Right cardiac atrium (tissue), 5 donors: ENCODE measurements at places on chromosomes 12 and 14. TPM values are rescaled to one million over a fixed set of nuclear protein-coding genes. Genes with fewer than 3 reads are reported as not detected.

GRCh38 chr12:50085615-50086072 is 502 bp downstream of the SMARCD1 start:
- DNase-seq = no peak

DNA sequence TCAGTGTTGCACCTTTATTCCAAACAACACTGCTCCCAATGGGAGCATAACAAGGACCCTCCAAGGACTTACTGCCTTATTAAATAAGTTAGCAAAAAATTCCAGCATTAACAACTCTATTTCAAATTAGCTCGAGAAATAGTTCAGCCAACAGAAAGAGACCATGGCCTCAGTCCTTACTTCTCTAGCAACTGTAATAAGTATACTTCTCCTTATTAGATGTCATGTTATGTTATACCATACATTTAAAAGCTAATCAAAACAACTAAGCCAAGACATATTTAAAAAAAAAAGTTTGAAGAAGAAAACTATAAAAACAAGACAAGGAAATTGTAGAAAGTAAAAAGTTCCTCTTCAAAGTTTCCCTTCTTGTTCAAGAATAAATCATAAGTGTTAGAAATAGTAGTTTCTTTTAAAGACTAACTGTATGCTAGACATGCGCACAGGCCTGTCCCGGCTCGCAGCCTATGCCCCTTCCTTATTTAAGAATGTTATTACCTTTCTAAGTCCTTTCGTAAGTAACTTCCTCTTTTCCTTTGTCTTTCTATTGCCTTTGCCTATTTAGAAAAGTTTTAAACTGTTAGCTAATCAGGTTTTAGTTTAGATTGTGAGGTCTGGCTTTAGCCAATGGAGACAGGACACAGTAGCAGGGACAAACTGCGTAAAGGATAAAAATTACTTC is 68.6 kb downstream of the RESF1 start:
- no peak for DNase-seq

DNA sequence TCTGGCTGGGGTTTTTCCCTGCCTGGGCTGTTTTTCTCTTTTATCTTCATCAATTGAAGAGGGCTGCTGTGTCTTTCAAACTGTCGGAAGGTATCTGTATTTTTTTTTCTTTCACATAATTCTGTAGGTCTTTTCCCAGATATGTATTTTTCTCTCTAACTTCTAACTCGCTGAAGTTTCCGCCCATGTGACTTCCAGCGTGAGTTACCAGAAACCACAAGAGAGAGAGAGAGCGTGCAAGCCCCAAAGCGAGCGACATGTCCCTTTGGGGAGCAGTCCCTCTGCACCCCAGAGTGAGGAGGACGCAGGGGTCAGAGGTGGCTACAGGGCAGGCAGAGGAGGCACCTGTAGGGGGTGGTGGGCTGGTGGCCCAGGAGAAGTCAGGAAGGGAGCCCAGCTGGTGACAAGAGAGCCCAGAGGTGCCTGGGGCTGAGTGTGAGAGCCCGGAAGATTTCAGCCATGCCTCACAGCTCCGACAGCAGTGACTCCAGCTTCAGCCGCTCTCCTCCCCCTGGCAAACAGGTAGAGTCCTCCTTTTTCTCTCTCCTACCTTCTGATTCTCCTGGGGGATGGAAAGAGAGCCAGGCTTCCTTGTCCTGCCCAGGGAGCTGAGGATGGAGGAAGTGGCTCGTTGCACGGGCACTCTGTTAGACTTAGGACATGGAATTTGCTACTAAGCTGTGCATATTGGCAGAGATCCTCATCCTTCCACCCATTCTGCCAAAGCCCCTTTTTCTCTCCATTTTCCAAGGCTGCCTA is at the start of gene BATF:
BATF (plus strand) TSS at position 246 of the 759 bp plus-strand sequence; CDS start at position 460, 214 bp downstream.
- DNase-seq = peak; percentile 54

DNA sequence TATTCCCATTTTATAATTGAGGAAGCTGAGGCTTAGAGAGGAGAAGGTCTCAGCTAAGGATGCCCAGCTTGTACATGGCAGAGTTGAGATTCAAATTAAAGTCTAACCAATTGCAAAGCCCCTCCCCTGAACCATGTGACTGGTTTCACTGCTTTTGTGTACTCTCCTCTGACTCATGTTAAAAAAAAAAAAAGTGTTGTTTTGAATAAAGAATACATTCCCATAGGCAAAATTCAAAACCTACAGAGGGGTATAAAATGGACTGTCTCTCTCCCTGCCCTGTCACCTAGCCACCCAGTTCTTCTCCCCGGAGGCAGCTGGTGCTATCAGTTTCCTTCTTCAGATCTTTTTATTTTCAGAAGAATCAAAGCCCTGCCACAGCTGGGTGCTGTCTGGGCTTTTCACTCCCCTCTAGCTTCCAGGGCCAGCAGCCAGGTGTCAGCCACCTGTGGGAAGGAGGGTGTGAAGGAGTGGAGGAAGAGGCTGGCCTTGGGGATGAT is 5.4 kb downstream of the PSMD9 start:
- DNase-seq = no peak

DNA sequence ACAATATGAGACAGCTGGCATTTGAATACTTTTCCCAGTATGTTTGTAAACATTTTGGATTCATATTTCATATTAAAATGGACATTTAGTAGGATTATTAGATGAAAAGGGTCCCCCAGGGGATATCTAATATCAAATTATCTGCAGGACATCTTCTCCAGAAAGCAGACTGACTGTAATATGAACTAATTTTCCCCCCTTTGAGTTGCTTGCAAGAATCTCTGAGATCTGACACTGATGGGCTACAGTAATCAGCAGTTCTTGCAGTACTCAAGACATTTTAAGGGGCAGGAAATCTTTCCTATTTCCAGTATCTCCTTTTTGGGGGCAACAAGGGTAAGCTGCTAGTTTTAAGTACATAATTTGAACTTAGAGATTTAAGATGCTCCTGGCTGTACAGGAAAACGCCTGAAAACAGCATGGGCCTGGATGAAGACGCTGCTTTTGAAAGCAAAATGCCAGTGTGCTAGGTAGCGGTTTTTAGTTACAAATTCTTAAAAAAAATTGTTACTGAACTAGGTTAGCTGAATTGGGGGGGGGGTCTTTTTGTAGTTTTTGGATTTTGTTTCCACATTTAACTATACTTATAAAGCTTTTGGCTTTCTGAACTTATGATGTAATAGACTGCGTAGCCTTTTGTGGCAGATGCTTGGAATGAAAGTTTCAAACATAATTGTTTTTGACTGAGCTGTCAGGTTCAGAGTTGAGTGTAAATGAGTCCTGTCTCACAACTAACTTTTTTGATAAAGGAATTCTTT is 2.2 kb downstream of the FRMD6 start:
- DNase-seq = no peak

GRCh38 chr14:51059032-51059431 is 35.9 kb downstream of the TRIM9 start:
- no peak for DNase-seq

- no peak for DNase-seq
Measured at GRCh38 chr12:23930599-23930998, 18.9 kb downstream of the SOX5 start.

- no peak for DNase-seq
Measured at GRCh38 chr14:59900556-59900955, 19.4 kb upstream of the LRRC9 start.

GRCh38 chr12:47801170-47801903 is 18.4 kb downstream of the HDAC7 start:
- DNase-seq = no peak

GRCh38 chr12:75553836-75554555 is 42.6 kb upstream of the KRR1 start:
- no peak for DNase-seq

DNA sequence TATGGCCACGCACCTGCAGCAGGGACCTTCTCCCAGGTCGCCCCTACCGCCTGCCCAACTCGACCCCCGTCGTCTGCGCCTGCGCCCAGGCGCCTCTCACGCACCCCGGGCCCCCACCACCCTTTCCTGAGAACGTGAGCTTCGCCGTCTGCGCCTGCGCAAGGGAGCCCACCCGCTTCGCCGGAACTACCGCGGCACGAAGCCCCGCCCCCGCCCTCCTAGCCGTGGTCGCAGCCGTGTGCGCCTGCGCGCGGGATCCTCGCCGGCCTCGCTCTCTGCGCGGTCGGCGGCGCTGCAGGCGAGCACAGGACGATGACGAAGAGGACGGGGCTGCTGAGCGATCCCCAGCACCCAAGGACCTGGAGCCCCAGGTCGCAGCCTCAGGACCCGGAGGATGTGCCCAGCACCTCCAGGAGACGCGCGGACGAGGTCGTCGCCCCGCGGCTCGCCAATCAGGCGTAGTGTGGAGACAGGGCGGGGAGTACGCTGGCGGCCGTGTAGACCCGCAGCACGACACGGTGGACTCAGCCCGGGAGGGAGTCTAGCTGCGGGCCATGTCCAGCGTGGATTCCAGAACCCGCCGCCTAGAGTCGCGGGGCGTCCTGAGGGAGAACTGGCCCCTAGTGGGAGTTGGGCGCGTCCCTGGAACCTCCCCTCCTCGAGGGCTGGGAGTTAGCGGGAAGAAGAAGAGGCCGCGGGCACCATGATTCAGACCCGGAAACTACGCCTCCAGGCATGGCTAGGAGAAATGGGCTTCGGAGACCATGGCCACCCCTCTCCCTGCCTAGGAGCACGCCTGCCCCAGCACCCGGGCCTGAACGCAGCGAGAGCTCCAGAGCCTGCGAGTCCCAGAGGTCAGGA is 1120.8 kb upstream of the TMEM132C start:
- peak; percentile 93 for DNase-seq

GRCh38 chr14:68391311-68392014 is 401.4 kb downstream of the ZFP36L1 start:
- DNase-seq = no peak

DNA sequence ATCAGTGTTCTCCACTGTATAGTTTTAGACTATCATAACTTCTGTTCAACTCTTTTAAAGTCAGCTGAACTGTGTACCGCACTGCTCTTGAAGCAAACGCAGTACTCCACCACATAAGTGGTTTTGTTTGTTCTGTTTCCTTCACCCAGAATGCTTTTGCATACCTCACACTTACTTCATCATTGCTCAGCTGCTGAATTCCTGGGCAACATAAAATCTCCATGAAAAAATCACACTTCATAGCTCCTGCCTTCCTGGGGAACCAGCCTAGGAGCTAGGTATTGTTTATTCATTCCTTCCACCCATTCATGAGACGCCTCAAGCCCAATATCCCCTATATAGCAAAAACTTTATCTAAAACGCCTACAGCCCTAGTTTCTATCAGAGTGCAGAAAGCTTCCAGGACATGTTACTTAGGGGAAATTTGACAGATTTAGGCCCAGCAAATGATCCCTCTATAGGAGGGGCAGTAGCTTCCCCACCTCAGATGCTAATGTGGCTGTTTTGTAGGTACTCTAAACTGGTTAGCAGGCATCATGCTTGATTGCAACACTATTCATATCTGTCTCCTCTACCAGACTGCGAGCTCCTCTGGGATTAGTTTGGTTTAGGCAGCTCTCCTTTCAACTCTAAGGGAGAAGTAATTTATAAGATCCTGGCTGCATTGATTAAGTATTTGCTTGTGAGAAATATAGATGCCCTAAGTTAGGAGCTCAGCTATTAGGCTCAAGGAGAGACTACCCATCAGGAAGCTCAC is 44.5 kb downstream of the LRRC9 start:
- DNase-seq = no peak

GRCh38 chr14:39055786-39056474 is 47.1 kb downstream of the SEC23A start:
- no peak for DNase-seq

AP5M1 gene
- total RNA-seq = 40.8 TPM

SLC25A21 gene
- total RNA-seq = 1.7 TPM

C12orf50 gene
- total RNA-seq = not detected

KCNMB4 gene
- total RNA-seq = 4.5 TPM

PLA2G1B gene
- not detected for total RNA-seq

CTDSP2 gene
- total RNA-seq = 116 TPM

SLCO1A2 gene
- not detected for total RNA-seq

WSB2 gene
- total RNA-seq = 79.2 TPM

KRT82 gene
- total RNA-seq = not detected
